Stimulated activated CD4-positive, alpha-beta T cell treated with anti-CD3 and anti-CD28 coated beads, Interleukin-1b, Interleukin-23, amount 100 ng/mL, for 48 hours (primary cell): ENCODE measurements at places on chromosomes 13 and 19.

- DNase-seq, result no peak
These were observed 44.5 kb downstream of the SLC7A9 start for GRCh38 chr19:32824916-32825608.

DNA sequence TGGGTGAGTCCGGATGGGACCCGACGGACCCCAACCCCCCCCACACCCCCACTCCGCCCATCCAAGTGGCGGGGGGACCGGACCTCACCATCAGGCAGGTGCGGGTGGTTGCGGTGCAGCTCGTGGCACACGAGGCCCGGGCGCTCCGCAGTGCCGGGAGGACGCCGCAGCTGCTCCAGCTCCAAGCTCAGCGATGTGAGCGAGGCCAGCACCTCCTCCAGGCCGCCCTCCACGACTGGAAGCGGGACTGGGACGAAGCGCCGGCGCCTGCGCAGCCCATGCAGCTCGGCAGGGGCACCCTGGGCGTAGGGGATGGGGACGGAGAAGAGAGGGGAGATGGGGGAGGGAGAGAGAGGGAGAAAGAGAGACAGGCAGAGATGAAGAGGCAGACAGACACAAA lies 30.1 kb upstream of the OLFM2 start:
- no peak for DNase-seq

DNA sequence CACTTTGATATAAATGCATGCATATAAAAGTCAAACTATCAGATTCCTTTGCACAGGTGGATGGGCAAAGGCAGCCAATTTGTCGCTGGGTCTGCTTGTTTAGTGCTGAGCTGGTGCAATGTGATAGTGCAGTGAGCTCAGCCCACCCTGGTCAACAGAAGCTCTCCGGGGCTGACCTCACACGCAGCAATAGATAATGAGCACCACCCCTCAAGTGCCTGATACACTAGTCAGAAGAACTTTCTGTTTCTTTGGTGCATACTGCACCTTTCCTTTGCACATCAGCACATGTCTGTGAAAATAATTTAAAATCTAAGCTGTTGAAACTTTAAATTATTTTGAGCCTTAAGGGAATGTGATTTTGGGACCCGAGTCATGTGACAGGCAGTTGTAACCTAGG lies 20.2 kb downstream of the ATP8A2 start:
- no peak for DNase-seq

DNA sequence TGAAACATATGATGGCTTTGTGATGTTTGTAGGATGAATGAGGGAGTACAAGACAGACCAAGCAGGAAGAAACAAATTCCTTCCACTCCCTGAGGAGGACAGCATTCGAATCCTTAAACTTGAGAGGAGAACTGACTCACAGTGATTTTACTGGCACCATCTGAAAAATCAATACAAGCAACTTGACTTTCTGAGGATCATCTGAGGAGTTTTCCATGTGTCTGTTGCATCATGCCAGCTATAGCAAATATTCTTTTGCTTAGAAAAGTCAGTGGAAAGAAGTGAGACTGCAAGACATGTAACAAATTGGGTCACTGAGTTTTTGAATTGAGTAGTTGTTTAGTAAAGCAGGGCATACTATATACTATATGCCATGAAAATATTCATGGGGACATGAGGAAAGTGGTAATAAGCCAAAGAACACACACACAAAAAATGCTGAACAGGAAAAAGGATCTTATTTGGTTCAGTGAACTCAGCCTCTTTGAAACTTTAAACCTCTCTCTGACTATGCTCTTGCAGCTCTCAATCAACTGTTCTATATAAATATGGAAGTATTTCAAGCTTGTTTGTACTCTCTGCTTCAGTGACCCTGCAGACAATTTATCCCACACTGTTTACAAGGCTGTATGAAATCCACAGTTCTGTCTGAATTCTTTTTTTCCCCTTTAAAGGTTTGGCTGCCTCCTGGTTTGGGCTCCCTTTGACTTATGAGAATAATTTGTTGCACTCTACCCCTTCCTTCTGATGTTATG lies 35.5 kb downstream of the SERTM1 start:
- no peak for DNase-seq

- DNase-seq, result no peak
These were observed 82.5 kb downstream of the KLF5 start for GRCh38 chr13:73141292-73141771.

DNA sequence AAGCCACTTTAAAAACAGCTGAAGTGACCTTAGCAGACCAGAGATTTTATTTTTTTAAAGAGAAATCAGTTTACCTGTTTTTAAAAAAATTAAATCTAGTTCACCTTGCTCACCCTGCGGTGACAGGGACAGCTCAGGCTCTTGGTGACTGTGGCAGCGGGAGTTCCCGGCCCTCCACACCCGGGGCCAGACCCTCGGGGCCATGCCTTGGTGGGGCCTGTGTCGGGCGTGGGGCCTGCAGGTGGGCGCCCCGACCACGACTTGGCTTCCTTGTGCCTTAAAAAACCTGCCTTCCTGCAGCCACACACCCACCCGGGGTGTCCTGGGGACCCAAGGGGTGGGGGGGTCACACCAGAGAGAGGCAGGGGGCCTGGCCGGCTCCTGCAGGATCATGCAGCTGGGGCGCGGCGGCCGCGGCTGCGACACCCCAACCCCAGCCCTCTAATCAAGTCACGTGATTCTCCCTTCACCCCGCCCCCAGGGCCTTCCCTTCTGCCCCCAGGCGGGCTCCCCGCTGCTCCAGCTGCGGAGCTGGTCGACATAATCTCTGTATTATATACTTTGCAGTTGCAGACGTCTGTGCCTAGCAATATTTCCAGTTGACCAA lies 10.8 kb downstream of the PLPPR3 start:
- no peak for DNase-seq

DNA sequence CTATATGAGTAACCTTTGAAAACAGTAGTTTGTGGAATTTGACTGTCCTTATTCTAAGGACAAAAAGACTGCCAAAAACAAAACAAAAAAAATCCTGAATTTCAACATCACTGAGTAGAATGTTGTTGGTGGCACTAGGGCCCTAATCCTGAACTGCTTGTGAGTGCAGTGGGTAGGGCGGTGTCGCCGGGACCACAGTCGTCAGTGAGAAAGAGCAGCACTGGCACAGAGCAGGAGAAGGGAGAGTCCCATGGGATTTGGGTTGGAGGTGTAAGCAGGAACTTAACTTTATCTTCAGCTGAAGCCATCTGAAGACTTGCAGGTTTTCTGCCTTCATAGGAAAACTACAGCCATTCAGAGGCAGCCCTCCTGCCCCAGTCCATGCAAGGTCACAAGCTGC lies 5.6 kb downstream of the PCID2 start:
- DNase-seq, result no peak

DNA sequence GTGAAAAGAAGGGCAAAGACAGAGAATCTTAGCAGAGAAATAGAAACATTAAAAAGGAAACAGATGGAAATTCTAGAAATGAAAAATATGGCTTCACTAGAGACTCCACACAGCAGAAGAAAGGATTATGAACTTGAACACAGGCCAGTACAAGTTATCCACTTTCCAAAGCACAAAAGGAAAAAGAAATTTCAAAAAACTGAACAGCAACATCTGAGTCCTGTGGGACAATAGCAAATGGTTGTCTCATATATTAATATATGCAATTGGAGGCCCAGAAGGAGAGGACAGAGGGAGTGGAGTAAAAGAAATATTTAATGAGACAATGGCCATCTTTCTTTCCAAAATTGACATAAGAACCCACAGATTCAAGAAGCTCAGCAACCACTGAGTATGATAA lies 141.7 kb upstream of the GJB6 start:
- DNase-seq, result no peak

DNA sequence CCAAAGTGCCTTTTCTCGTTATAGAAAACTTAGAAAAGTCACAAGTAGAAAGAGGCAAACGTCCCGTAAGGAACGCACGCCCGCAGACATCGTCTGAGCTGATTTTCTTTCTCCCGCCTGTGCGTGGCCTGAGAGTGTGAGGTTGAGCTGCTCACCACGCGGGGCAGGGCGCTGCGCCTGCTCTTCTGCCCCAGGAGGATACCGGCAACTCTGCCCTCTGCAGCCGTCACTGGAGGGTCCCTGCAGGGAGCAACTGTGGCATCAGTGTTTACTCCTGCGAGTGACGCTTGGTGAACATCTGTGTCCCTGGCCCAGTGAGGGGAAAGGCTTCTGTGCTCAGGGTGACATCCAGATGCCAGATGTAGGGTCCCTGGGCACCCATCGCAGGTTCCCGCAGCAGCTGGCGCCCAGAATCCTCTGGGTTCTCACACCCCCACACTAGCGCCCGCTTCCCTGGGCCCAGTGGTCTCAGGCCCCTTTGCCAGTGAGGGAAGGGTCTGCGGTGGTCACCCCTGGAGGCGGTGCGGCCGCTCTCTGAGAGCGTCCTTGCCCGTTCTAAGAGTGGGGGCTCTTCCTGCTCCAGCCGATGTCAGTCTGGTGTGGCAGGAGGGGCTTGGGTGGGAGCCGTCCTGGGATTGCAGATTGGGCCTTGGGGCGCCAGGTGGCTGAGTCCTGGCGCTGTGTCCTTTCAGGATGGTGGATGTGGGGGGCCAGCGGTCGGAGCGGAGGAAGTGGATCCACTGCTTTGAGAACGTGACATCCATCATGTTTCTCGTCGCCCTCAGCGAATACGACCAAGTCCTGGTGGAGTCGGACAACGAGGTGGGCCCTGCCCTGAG lies 17.4 kb upstream of the GNA15 start:
- no peak for DNase-seq

DNA sequence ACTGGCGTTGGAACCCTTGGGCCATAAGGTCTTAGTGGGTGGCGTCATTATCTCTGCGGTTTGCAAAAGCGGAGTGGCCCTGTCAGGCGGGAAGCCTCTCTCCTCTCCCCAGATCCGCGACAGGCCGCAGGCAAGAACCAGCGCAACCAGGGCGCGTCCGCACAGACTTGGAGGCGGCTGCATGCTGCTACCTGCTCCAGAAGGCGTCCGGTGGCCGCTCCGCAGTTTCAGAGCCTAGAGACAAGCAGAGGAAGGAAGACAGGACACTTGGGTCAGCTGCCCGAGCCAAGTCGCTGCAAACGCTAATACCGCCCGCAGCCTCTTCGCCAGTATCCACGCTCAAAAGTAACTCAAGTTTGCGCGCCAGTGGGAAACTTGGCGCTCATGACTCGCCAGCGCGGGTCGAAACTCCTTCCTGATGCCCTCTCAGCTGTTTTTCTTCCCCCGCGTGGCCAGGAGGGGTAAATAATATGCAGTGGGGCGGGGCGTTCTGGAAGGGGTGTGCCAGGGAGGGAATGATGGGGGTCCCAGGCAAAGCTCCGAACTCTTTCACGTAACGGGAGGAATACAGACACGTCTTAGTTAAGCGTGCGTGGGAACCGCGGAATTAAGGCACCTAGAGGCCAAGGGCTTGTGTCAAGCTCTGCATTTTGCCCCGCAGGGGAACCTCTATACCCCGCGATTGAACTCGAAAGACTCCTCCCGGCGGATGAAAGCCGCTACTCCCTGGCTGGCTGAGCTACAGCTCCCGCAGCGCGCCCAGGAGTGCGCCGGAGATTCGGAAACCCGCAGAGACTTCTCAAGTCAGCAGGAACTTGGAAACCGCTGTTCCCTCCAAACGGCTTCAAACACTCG lies at the start of gene EDNRB:
Gene EDNRB, minus strand, starts transcription at position 441 of the 855 bp plus-strand sequence. Its CDS starts 258 bp downstream, at position 183.
- DNase-seq, result no peak

- DNase-seq, result no peak
These were observed 17.9 kb downstream of the ALG5 start for GRCh38 chr13:36981156-36981743.

- DNase-seq, result no peak
These were observed 14.9 kb downstream of the ZIC5 start for GRCh38 chr13:99956473-99957349.

DNA sequence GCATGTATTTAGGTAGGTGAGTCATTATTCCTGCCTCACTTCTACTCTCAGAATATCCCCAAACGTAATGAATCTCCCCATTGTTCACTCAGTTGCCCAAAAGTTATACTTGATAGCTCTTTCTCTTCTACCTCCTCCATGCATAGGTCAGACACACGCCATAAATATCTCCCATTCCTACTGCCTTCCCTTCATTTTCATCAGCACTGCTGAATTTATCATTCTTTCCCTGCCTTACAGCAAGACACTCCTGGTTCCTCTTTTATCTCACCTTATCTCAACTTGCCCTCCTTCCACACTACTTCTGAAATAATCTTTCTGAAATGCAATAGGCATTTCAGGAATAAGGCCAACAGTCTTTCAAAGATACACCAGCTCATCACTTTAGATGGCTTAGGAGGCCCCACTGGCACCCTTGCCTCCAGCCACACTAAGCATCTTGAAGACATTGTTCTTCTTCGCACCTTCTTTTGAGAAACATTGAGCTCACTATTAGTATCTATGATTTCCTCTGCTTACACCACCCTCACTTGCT lies 333.9 kb downstream of the MYO16 start:
- no peak for DNase-seq

DNA sequence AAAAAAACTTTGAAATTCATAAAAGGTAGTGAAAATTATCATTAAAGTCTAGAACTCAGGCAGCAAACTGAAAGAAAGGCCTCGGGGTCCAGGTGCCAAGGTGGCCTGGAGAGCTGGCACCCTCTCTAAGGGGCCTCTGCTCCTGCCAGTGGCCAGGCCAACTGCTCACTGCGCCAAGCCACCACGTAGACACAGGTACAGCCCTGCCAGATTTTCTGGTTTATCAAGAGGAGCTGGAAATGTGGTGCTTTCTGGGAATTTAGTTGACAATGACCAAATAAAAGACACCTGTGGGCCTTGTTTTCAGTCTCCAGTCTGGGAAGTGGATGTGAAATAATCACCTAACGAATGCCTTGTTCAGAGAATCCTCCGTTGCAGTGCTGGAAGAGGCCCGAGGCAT lies 22.8 kb downstream of the ZNF574 start:
- no peak for DNase-seq

DNA sequence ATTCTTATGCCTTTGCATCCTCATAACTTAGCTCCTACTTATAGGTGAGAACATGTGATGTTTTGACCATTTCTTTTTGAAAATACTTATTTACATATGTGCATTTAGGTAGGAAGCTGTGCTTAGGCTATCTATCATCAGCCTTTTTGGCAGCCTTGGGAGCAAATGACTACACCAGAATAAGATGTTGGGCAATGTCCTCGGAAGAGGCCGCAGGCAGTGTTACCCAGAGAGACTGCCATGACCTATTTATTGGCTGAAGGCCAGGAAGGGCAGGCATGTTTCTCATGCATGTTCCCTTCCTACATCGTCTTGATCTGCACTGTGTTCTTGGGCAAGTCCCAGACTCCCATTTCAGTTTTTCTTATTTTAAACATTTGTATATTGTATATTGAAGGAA lies 122.3 kb downstream of the B3GLCT start:
- no peak for DNase-seq

DNA sequence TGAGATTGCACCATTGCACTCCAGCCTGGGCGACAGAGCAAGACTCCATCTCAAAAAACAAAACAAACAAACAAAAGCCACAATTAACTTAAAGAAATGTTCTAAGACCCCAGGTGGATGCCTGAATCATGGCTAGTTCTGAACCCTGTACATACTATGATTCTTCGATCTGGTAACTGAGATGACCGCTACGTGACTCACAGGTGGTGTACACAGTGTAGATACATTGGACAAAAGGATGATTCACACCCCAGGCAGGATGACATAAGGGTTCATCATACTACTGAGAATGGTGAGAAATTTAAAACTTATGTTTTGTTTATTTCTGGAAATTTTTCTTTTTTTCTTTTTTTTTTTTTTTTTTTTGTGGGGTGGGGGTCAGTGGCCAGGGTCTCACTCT lies 6.5 kb downstream of the ZNF426 start:
- peak; percentile 19 for DNase-seq
